GM18507 (cell line): ENCODE measurements at places on chromosomes 5 and 9.

- DNase-seq = no peak
Observed at GRCh38 chr9:93011114-93011513, 47.4 kb upstream of the SUSD3 start.

- no peak for DNase-seq
Observed at GRCh38 chr5:72067682-72068470, 39.4 kb upstream of the MAP1B start.

DNA sequence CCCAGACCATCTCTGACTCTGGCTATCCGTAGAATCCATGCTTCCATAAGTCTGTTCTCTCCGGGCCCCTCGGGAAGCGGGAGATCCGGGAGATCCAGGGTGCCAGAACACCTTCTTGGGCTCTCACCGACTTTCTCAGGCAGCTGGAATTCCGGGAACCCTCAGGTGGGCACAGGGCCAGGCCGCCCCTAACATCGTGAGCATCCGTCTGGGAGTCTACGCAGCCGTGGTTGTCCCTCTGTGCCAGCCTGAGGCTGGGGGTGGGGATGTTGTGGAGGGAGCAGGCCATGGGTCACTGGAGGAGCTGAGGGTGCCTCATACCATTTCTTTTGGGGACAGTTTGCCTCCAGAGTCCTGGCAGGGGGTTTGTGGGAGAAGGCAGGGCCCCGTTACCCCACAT, 92.3 kb upstream of the COL5A1 start:
- DNase-seq = no peak

DNA sequence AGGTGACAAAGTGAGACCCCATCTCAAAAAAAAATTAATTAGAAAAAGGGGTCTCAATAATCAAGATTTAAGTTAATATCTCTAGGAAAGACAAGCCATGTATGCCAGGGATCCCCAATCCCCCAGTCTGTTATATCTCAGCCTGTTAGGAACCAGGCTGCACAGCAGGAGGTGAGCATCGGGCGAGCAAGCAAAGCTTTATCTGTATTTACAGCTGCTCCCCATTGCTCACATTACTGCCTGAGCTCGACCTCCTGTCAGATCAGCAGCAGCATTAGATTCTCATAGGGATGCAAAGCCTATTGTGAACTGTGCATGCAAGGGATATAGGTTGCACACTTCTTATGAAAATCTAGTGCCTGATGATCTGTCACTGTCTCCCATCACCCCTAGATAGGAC, 116.8 kb downstream of the TARS1 start:
- DNase-seq = no peak

DNA sequence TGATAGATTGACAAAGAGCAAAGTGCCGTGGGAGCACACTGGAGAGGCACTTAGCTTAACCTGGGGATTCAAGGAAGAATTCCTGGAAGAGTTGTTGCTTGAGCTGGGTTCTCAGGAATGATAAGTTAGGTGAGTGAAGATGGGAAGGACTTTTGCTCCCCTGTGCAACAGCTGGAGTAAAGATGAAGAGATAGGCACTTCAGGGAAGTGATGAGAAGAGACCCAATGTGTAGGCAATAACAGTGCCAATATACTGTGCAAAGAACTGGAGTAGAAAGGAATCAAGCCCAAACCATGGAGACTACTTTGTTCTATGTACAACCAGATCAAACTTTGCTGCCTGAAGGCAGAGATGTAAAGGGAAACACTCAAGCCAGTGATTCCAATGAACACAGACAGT, 92.2 kb downstream of the ADGRV1 start:
- DNase-seq = no peak

GRCh38 chr5:6492934-6493333, 44.3 kb downstream of the UBE2QL1 start:
- DNase-seq = no peak

- peak; percentile 9 for DNase-seq
Observed at GRCh38 chr5:175652741-175653663, 4.9 kb upstream of the HRH2 start.

DNA sequence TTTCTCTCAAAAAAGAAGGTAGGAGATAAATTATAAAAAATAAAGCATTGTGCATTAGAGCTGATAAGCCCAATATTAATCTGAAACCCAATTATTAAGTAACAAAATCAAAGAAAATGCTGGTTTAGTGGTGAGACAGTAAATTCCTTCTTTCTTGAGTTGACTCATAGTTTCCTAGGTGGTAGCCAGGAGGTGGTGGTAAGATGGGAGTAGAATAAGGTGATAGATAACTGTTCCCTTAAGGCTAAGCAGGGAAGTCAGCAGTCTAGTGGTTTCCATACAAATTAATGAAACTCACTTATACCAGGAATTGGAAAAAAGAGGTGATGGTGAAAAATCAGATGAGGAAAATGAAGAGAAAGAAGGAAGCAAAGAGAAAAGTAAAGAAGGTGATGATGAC, 23.2 kb downstream of the LYSMD3 start:
- no peak for DNase-seq

DNA sequence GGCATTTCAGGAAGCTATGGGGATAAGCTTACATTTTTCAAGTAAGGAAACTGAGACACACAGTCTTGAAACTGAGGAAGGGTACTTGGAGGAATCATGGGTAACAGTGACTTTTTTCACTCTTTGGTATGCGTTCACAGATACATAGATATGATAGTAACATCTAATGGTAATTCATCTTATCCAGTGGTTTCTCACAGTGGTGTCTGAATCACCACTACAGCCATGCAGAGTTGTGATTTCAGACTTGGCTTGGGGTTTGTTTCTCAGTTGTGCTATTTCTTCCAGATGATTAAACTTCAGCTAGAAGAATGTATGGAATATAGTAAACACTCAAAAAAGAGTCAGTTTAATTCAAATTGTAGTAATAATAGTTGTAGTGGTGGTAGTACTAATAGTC, 239.1 kb upstream of the NUDT12 start:
- no peak for DNase-seq

GRCh38 chr9:35731415-35732184, 395 bp downstream of the TLN1 start:
- no peak for DNase-seq
